HT1080 (cell line): ENCODE measurements at places on chromosomes 2 and 18. TPM values are rescaled to one million over a fixed set of nuclear protein-coding genes. Genes with fewer than 3 reads are reported as not detected.
A peak's percentile ranks its signal among the peaks of the same experiment; 100 is the strongest.

Gene CACNB4
- 0.29 and 0.60 TPM in 2 replicates for total RNA-seq

Gene G6PC2
- not detected in 2 replicates for total RNA-seq

Gene BIN1
- total RNA-seq = 68.0 and 68.8 TPM in 2 replicates

Gene SCYGR4
- total RNA-seq = not detected in 2 replicates

Gene DSG2
- total RNA-seq = 25.1 and 30.0 TPM in 2 replicates

Gene MYO3B
- not detected in 2 replicates for total RNA-seq

Gene PIEZO2
- 0.10 and 0.82 TPM in 2 replicates for total RNA-seq

Gene IGFBP2
- total RNA-seq = 5.2 and 5.3 TPM in 2 replicates

Gene CBLN2
- total RNA-seq = not detected in 2 replicates

Gene GRB14
- total RNA-seq = 3.8 and 4.6 TPM in 2 replicates

Gene CMPK2
- 2.7 and 6.0 TPM in 2 replicates for total RNA-seq

Gene PTCD3
- 81.9 and 84.8 TPM in 2 replicates for total RNA-seq

Gene SLC9A4
- total RNA-seq = not detected in 2 replicates

DNA sequence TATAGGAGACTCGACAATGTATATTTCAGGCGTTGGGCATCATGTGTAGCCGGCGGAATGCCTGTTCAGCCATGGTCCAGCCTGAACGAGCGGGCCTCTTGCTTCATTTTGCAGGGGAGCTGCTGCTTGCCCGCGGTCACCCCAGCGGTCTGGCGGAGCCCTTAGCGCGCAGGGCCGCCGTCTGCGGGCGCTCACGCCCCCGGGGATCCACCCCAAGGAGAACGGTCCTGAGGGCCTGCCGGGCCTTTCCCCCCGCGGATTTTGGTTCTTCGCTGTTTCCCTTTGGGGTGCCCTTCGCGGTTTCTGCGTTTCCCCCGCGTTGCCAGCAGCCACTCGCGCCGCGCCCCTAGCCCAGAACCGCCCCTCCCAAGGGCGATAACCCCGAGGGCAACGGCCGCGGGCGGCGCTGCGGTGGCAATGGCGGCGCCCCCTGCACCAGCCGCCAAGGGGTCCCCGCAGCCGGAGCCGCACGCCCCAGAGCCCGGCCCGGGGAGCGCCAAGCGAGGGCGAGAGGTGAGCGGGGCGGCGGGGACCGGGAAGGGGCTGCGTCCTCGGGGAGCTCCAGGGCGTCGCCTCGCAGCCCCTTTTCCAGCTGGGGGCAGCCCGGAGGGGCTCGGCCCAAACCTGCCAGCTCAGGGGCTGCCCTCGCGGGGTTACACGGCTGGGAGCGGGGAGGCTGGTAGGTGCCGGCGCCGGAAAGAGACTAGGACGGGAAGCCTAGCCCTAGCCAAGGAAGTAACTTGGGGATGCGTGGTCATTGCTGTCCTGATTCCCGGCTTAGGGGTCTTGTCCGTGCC, at the start of gene MFSD2B:
Gene MFSD2B, plus strand, starts transcription at position 406 of the 797 bp plus-strand sequence. Its CDS starts 12 bp downstream, at position 418.
- no peak for DNase-seq

GRCh38 chr2:125615438-125615837, 1040.5 kb upstream of the GYPC start:
- no peak for DNase-seq

DNA sequence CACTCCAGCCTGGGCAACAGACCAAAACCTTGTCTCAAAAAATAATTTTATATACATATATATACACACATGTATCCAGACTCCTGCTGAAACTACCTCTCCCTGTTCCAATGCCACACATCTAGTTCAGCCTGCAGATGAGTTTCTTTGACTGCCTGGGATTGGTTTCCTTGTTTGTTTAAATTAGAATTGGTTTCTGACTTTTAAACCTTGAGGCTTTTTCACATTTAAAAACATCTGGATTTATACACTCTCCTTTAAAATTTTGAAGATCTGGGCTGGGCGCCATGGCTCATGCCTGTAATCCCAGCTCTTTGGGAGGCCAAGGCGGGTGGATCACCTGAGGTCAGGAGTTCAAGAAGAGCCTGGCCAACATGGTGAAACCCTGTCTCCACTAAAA, 21.8 kb upstream of the CXCR1 start:
- DNase-seq = no peak

DNA sequence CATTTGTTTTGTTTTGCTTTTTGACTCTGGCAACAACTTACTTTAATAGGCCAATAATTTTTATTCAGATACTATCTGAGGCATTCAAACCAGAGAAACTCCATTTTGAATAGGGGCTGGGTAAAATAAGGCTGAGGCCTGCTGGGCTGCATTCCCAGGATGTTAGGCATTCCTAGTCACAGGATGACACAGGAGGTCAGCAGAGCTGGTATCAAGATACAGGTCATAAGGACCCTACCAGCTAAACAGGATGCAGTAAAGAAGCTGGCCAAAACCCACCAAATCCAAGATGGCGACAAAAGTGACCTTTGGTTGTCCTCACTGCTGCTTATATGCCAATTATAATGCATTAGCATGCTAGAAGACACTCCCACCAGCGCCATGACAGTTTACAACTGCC, 102.2 kb upstream of the XPO1 start:
- peak; percentile 36 for DNase-seq

DNA sequence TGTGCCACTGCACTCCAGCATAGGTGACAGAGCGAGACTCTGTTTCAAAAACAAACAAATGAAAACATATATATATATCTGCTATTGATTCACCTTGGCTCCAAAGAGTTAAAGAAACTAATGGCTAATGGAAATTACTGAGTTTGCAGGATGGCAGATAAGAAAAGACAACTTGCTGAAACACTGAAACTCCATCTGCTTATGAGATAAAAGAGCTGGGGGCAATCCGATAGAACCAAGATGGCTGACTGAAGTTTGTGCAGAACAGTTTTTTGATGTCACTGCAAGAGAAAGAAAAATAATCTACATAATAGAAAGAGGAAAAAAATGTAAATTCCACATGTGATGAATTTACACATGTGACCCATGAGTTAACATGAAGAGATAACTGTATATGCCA, 88.2 kb downstream of the LRATD1 start:
- no peak for DNase-seq

DNA sequence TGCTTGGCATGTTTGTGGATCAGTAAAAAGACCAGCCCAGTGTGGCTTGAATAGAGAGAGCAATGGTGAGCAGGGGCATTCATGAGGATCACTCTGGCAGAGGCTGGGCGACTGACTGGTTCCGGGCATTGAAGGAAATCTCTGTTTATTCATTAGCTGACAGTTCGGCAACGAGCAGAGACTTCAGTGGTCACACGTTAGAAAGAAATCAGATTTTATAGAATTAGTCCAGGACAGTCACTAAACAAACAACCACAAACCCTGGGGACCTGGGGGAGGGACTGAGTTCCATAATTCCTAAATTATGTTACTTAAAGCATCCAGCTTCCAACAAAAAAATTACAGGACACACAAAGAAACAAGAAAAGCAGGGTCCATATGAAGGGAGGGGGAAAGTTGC, 72.5 kb downstream of the NOL10 start:
- no peak for DNase-seq

- DNase-seq = no peak
These were observed 318.0 kb downstream of the FIGN start for GRCh38 chr2:163417596-163418337.

GRCh38 chr18:44883671-44884070, 203.0 kb downstream of the SETBP1 start:
- DNase-seq = no peak

DNA sequence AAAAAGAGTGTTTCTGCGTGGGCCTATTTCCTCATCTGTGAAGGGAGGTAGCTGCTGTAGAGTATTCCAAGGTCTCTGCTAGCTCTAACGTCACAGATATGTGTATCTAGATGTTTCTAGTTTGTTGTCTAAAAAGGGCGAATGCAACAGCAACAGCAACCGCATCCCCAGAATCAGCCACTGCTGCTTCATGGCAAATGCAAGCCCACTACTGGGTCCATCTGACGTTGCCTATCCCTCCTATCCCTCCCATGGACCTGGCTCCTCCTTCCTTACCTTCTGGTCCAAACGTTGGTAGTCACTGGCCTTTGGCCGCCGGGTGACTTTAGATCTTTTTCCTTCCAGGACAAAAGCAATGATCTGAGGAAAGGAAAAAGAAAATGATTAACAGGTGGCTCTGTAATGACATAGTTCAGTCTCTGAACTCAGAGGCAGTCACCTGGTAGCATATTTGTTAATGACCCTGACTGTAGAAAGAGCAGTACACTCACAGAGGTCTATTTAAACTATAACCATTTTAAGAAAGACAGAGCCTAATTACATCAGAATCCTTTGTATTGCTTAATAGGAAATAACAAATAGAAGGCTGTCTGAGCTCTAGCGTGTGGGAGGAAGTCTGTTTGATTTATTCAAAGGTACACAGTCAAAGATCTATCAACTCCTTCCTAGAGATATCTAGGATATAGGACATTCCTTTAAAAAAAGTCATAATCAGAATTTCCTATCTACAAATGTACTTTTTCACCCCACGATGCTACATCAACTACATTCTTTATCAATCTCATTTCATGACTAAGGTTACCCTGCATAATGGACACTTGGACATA, 2.9 kb downstream of the TGOLN2 start:
- DNase-seq = no peak

DNA sequence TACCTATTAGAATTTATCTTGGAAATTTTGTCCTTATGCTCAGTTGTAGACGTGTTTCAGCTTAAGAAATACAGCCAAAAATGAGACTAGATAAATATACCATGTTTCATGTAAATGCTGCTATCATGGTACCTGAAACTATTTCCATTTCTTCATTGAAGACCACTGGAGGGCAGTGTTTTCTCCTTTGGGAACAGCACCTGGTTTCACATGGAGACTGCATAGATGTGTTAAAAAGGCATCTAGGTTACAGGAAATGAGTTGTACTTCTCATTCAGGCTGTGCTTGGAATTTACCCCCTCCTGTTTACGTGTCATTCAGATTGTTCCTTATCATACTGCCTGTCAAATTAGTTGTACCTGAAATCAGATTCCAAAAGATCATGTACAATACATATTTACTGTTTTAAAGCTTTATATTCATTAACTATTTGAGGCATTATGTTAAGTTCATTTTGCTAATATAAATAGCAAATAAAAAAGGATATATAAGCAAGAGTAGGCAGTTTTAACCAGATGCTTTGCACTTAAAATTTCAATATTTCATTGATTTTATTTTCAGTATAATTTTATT, 57.3 kb upstream of the PSMD14 start:
- peak; percentile 75 for DNase-seq

GRCh38 chr18:8548186-8548585, 61.1 kb upstream of the RAB12 start:
- DNase-seq = peak; percentile 86

GRCh38 chr18:39799006-39799405, 2156.0 kb upstream of the PIK3C3 start:
- peak; percentile 20 for DNase-seq

DNA sequence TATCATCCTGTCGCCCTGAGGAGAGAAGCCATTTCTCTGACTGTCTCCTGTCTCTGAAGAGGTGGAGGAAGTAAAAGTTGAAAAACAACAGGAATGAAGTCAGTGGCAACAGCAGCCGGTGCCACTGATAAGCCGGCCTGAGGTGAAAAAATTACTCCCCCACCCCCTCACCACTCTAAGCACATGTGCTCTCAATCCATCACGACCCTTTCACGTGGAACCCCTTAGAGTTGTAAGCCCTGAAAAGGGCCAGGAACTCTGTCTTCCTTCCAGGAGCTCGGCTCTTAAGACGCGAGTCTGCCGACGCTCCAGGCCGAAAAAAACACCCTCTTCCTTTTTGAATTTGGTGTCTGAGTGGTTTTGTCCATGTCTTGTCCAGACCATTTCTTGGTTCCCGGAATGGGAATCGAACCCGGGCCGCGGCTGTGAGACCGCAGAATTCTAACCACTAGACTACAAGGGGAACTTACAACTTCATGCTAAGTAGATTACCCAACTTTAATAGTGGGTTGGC, 40.7 kb upstream of the TRIM43 start:
- no peak for DNase-seq

DNA sequence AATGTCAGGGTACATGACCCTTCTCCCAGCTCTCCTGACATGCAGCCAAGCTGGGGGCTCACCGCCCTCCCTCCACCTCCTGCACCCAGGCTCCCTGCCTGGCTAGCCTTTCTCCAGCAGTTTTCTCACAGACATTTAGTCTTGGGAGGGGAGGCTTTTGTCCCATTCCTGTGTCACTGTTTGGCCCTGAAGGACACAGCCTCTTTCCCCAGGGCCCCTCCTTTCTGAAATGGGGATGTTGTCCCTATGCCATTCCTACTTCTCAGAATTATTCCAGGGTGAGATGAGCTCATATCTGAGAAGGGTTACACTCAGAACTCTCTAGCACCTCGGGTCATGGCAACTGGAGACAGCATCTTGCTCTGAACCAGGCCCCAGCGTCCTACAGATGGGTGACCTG, 47.3 kb upstream of the MRPL33 start:
- DNase-seq = no peak

GRCh38 chr18:49223837-49224529, 236.5 kb downstream of the DYM start:
- DNase-seq = peak; percentile 21
